ENCODE measurements at places on chromosomes 4 and X.

DNA sequence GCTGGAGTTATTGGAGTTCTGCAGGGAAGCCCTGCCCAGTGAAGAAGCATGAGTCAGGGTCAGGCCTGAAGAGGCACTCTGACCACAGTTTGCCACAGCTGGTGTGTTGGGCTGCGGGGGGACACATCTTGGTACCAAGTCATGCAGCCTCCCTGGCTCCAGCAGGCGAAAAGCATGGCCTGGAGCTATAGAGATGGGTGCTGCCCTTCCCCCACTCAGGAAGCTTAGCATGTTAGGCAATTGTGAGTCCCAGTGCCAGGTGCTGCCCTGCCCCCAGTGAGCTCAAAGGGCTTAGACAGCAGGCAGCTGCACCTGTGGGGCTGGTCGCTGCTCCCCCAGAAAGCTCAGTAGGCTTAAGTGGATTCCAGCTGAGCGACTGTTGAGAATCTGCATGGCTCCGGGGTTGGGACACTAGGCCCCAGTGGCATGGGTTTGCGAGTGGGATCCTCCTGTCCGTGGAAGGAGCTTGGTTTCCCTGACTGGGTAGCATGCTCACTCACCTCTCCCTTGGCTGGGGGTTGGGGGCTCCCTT lies 755.5 kb downstream of the GLUD2 start:
- DNase-seq, result no peak

- DNase-seq, result no peak
Observed at GRCh38 chr4:136927172-136927571, 605.1 kb downstream of the PCDH18 start.

- DNase-seq, result no peak
Observed at GRCh38 chrX:106932492-106932923, 12.3 kb downstream of the CLDN2 start.

DNA sequence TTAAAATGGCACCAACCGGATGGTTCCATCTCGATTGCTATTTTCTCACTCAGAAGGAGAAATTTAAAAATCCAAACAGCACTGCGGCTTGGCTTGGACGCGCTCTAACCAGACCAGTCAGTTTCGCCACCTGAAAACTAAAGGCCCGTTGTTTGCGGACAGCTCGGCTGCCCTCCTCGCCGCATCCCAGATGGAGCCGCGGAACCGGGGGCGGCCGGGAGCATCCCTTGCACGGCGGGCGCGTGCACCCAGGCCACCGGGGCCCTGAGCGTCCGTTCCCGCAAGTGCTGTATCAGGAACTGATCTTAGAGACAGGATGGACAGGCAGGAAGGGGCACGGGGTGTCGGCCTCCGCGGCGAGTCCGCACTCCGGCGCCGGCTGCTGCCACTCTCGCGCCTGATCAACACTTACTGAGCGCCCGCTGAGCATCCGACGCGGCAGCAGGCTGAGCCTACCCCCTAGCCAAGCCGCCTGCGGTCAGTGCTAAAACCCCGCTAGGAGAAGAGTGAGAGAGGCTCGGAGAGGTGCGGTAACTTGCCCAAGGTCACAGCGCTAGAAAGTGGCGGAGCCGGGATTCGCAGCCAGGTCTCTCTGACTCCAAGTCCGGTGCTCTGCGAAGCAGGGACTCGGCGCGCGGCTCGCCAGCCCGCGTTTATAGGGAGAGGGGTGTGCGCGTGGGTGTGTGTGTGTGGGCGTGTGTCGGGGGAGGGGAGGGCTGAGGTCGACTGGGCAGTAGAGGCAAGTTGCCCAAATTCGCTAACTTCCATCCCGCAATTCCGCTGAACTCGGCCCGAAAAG lies at the start of gene CITED1:
Gene CITED1, minus strand, starts transcription at position 629 of the 799 bp plus-strand sequence. CDS start 3,045 bp downstream, outside the sequence.
- DNase-seq, result no peak

DNA sequence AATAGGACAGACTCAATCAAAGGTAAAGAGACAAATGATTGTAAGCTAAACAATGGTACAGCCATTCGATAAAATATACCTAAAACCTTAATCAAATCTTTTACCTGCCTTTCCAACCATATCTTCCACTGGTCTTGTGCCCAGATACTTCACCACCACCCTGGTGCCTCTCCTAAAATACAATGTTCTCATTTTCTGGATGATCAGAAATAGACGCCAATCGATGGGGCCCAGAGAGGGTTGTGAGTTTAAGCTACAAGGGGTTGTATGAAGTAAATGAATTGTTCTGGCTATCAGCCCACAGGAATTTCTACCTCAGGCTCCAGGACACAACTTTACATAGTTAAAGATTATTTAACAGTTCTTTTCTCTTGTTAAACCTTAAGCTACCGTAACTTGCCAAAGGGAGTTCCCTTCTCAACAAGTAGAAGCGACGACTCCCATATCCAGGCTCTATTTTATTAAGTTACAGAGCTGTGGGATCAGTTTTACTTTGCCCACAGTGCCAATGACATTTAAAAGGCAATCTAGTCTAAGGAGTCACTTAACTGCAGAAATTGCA lies 99.1 kb downstream of the CHRNA9 start:
- no peak for DNase-seq

GRCh38 chrX:45743081-45743533 lies 542.4 kb upstream of the DIPK2B start:
- no peak for DNase-seq

GRCh38 chrX:150219374-150220185 lies 143.5 kb upstream of the MAMLD1 start:
- no peak for DNase-seq

- no peak for DNase-seq
Observed at GRCh38 chrX:45515262-45516215, 314.9 kb upstream of the DIPK2B start.

GRCh38 chrX:153646620-153647373 lies at the start of gene DUSP9:
Gene DUSP9, plus strand, starts transcription at chrX:153647203. Its CDS starts 751 bp downstream, at chrX:153647954.
- DNase-seq, result no peak

DNA sequence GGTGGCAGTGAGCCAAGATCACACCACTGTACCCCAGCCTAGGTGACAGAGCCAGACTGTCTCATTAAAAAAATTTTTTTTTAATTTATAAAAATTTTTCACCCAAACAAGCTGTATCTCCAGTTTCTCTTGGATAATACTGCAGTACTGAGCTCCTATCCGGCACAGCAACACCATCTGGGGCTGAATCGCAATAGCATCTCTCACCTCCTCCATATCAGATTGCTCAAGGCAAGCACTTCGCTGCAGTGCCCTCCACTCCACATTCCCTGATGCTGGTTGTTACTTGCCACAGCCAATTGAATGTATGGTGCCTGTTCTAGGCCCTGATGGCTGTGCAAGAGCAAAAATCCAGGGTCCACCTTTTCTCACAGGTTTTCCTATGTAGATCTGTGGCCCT lies 69.3 kb upstream of the FAM241A start:
- DNase-seq, result no peak

DNA sequence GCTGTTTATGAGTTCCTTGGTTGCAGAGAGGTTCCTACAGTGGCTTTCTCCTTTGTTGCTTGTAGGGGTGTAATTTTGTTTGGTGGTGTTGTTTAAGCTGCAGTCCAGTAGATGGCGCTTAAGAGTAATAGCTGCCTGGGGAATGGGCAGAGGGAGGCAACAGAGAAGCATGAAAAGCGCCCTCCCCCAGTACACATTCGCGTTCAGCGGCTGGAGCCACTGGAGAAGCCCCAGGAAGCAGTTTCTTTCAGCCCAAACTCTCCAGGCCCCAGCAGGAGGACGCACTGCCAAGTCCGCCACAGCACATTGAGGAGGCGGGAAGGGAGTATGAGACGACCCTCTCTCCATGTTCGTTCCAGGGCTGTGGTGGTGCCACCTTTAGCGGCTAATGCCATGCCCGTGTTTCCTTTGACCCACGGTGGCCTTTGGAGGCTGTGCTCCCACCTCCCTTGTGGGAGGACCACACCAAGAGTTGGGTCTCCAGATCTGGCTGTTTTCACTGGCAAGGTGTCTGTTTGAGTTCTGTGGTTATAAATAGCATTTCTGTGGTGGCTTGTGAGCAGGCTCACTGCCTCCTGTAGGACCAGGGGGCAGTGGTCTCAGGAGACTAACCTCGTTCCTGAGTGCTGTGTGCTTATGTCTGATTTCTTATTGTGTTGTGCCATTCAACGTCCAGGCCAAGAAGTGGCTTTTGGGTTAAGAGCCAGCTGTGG lies 252.3 kb downstream of the ARHGAP10 start:
- peak; percentile 13 for DNase-seq

GRCh38 chr4:185566972-185567371 lies 31.7 kb upstream of the PDLIM3 start:
- DNase-seq, result no peak

GRCh38 chr4:158544141-158544540 lies 22.5 kb downstream of the RXFP1 start:
- DNase-seq, result no peak

- no peak for DNase-seq
Observed at GRCh38 chr4:125484912-125485311, 170.2 kb downstream of the FAT4 start.

DNA sequence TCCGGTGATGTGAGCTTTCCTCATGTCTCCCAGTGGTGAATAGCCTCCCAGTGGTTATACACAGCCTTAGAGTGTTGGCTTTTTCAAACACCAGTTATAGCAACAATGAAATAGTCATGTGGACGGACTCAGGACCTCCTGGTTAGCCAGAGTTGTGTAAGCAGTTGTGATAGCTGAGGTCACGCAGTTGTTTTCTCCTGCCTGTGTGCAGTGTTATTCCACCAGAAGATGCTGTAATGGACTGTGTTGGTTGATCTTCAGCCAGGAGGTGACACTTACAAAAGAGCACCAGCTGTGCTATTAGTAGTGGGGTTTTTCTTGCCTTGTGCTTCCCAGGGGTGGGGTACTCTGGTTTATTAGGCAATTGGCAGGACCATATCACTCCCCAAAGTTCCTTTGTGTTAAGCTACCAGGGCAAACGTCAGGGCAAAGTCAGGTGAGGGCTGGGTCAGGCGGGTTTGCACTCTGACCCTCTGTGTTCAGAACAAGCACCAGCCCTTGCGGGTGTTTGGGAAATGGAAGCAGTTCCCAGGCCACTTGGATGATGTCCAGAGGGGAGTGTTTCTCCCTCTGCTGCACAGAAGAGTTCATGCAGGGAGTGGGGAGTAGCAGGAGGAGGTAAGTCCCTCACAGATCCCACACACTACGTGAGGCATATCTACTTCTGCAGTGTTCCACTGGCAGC lies 252.6 kb downstream of the TMEM47 start:
- DNase-seq, result no peak

GRCh38 chr4:87807402-87807801 lies 8.0 kb downstream of the IBSP start:
- DNase-seq, result no peak

GRCh38 chr4:27592738-27593137 lies 732.1 kb downstream of the STIM2 start:
- DNase-seq, result no peak

DNA sequence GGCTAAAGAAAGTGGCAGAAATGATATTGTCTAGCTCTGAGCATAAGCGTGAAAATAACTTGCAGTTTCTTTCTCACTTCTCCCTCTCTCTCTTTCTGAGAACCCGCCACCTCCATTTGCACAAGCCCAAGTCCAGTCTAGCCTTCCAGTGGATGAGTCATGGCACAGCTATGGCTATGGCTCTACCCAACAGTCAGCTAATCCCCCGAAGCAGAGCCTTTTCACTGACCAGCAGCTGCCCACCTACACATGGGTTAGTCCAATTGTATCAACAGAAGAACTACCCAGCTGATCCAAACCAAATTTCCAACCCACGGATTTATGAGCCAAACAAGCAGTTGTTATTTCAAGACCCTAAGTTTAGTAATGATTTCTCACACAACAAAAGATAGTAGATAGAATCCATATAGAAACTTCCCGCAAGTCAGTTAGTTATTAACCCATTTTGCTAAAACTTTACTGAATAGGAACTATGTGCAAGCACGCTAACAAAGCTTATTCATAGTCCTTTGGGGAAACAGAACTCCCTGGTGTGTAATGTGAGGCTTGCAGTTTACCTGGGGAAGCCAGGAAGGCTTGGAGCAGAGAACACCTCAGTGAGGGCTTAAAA lies 282.3 kb downstream of the INPP4B start:
- no peak for DNase-seq

DNA sequence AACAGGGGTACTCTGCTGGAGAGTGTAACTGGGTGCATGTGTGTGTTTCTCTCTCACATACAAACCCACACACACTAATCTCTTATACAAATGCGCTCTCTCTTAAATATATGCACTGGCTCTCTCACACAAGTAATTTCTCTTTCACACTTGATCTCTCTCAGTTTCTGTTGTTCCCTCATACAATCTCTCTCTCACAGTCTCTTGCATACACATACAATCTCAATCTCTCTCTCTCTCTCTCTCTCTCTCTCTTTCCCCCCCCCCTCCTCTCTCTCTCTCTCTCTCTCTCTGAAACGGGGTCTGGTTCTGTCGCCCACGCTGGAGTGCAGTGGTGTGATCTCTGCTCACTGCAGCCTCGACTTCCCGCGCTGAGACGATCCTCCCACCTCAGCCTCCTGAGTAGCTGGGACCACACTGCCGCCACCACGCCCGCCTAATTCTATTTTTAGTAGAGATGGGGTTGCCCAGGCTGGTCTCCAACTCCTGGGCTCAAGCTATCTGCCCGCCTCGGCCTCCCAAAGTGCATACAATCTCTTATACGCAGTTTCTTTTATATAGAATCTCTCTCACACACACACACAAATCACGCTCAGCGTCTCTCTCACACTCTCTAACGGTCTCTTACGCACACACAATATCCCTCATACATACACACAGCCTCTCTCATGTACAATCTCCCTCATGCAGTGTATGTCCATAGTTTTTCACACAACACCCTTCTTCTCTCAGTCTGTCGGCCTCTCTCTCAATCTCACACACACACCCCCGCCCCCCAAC lies 518 bp upstream of the FAM241A start:
- no peak for DNase-seq

DNA sequence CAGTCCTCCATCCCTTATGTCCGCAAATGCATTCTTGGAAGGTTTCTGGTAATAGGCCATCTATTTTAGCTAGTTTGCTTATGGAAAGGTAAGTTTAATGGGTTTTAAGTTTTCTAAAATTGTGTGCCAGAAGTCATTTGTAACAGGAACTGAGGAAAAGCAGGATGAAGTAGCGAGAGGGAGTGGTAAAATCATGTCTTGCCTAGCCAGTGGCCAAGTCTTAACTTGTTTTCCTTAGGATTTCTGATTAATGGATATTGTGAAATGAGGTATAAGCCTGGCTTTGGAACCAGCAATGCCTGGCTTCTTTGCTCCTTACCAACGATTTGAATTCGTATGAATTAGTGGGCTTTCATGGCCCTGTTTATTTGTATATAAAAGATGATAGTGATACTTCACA lies 7.3 kb downstream of the SEC24B start:
- no peak for DNase-seq

DNA sequence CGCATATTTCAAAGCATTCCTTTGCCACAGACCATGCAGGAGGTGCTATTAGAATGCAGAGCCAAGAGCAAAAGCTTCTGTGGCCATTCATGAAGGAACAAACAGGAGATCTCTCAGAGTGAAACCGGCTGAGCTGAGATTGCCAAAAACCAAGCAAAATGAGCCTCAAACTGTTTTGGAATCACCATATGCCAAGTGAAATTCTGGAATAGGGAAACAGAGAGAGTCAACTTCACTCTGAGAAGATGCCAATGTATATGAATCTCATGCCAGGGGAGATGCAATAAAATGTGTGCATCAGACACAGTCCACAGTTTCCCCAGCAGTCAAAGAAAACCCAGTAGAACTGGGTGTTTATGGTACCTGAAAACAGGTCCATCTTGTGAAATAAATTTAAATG lies 42.3 kb downstream of the SRPX start:
- DNase-seq, result no peak

GRCh38 chr4:65367306-65367705 lies 303.0 kb downstream of the EPHA5 start:
- DNase-seq, result no peak

- DNase-seq, result no peak
Observed at GRCh38 chr4:10182446-10183424, 66.1 kb upstream of the WDR1 start.
